ENCODE measurements at places on chromosomes 1 and 21. TPM values are rescaled to one million over a fixed set of nuclear protein-coding genes. Genes with fewer than 3 reads are reported as not detected.

The AMY2A gene
- total RNA-seq, result not detected

The WDR77 gene
- total RNA-seq, result 26.5 TPM

The SYCP1 gene
- total RNA-seq, result not detected

The SPATA17 gene
- 5.7 TPM for total RNA-seq

The IL19 gene
- total RNA-seq, result 3.6 TPM

The SLFNL1 gene
- 0.50 TPM for total RNA-seq

The IFI44L gene
- 20.6 TPM for total RNA-seq

The CENPS gene
- 21.9 TPM for total RNA-seq

The SPEN gene
- 70.7 TPM for total RNA-seq

The CEP170 gene
- 43.2 TPM for total RNA-seq

The RAP1GAP gene
- 39.2 TPM for total RNA-seq

The GNAT2 gene
- not detected for total RNA-seq

The S100A7 gene
- total RNA-seq, result not detected

The MYBPH gene
- total RNA-seq, result not detected

Measured in kidney (tissue), 22 donors.